ENCODE measurements at places on chromosomes 3 and 15. TPM values are rescaled to one million over a fixed set of nuclear protein-coding genes. Genes with fewer than 3 reads are reported as not detected.

- H3K36me3 ChIP-seq: no peaks in the 10 kb centered on the region
- no peak for DNase-seq
- H3K27me3 ChIP-seq: no peaks in the 10 kb centered on the region
- H3K4me3 ChIP-seq: no peak overlapping the region
- no peaks in the 10 kb centered on the region for H3K4me1 ChIP-seq
These were observed 188.7 kb upstream of the TBC1D5 start for GRCh38 chr3:17931131-17931530.

GRCh38 chr3:124601190-124601589 is 129.1 kb upstream of the UMPS start:
- no peaks in the 10 kb centered on the region for H3K36me3 ChIP-seq
- DNase-seq: no peak
- H3K27me3 ChIP-seq: no peaks in the 10 kb centered on the region
- H3K4me3 ChIP-seq: no peak overlapping the region

GRCh38 chr3:10299175-10299574 is 6.4 kb upstream of the GHRL start:
- H3K27ac ChIP-seq: no peak overlapping the region
- no peaks in the 10 kb centered on the region for H3K4me1 ChIP-seq
- H3K36me3 ChIP-seq: no peaks in the 10 kb centered on the region
- H3K4me3 ChIP-seq: no peak overlapping the region
- no peak for DNase-seq

DNA sequence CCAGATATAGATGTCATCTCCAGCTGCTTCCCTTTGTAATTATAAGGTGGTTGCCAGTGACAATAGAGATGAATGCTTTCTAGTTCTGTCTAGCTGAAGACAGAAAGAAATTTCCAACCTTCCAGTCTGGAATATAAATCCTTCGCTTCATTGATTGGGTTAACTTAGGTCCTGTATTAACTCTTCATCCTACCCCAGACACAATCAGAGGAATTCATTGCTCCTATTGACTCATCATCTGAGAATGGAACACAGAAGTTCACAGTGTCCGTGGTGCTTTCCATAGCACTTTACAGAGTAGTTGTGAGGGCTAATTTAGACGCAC is 241.4 kb downstream of the NFKBIZ start:
- no peak overlapping the region for H3K27ac ChIP-seq
- H3K4me3 ChIP-seq: no peak overlapping the region
- DNase-seq: no peak
- H3K27me3 ChIP-seq: no peaks in the 10 kb centered on the region
- no peaks in the 10 kb centered on the region for H3K36me3 ChIP-seq

- DNase-seq: no peak
- H3K36me3 ChIP-seq: no peaks in the 10 kb centered on the region
- no peak overlapping the region for H3K27ac ChIP-seq
- H3K27me3 ChIP-seq: no peaks in the 10 kb centered on the region
These were observed 1226.4 kb downstream of the NSUN3 start for GRCh38 chr3:95289295-95289694.

- no peak for DNase-seq
- H3K4me3 ChIP-seq: no peak overlapping the region
- H3K36me3 ChIP-seq: no peaks in the 10 kb centered on the region
- H3K4me1 ChIP-seq: peaks cover 6% of the 10 kb centered on the region
These were observed 1.3 kb downstream of the FSIP1 start for GRCh38 chr15:39781147-39781966.

GRCh38 chr3:183400352-183400751 is 28.1 kb downstream of the MCF2L2 start:
- no peak for DNase-seq
- no peaks in the 10 kb centered on the region for H3K27me3 ChIP-seq
- H3K4me3 ChIP-seq: no peak overlapping the region
- no peaks in the 10 kb centered on the region for H3K4me1 ChIP-seq
- H3K27ac ChIP-seq: no peak overlapping the region
- no peaks in the 10 kb centered on the region for H3K36me3 ChIP-seq

DNA sequence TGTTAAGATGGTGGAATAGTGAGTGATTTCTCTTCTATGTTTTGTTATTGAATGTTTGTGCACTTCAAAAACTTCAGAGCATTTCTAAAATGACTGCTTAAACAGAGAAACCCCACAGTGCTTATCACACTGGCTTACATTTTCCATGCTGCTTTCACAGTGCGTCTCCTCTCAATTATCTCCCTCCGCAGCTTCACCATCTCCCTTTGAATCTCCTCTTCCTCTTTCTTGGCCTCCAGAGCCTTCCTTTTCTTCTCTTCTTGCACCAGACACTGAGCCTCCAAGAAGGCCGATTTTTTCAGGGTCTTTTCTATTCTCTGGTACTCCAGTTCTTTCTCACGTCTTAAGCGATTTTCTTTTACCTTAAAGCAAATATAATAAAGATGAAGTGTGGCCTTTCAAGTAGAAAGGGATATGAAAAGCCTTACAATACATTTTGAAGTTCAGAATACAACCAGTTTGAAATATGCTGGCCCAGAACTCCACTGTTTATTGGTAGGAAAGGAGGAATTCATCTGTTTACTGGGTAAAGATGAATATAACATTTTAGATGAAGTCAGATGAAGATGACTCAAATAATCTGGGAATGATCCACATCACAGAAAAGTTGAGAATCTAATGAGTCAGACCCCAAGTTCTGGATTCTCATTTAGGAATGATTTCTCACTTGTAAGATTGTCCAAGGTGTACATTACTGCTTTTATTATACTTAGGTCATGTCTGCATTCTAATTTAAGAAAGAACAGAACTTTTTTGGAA is 21.4 kb downstream of the CCDC191 start:
- no peak for DNase-seq
- no peaks in the 10 kb centered on the region for H3K27me3 ChIP-seq
- no peaks in the 10 kb centered on the region for H3K4me1 ChIP-seq
- H3K36me3 ChIP-seq: no peaks in the 10 kb centered on the region
- no peak overlapping the region for H3K4me3 ChIP-seq

- no peak for DNase-seq
- no peaks in the 10 kb centered on the region for H3K36me3 ChIP-seq
- H3K27me3 ChIP-seq: no peaks in the 10 kb centered on the region
- peaks cover 6% of the 10 kb centered on the region for H3K4me1 ChIP-seq
- no peak overlapping the region for H3K4me3 ChIP-seq
These were observed 102.1 kb upstream of the TLE3 start for GRCh38 chr15:70199540-70200410.

GRCh38 chr3:13600950-13601691 is 52.2 kb downstream of the FBLN2 start:
- H3K4me3 ChIP-seq: no peak overlapping the region
- no peaks in the 10 kb centered on the region for H3K4me1 ChIP-seq
- no peak for DNase-seq
- no peak overlapping the region for H3K27ac ChIP-seq
- no peaks in the 10 kb centered on the region for H3K36me3 ChIP-seq
- no peaks in the 10 kb centered on the region for H3K27me3 ChIP-seq

GRCh38 chr3:46490338-46491084 is 7.3 kb upstream of the RTP3 start:
- no peak overlapping the region for H3K27ac ChIP-seq
- no peak overlapping the region for H3K4me3 ChIP-seq
- no peak for DNase-seq
- H3K4me1 ChIP-seq: no peaks in the 10 kb centered on the region
- no peaks in the 10 kb centered on the region for H3K36me3 ChIP-seq

GRCh38 chr15:52095597-52096262 is 16.8 kb downstream of the BCL2L10 start:
- no peaks in the 10 kb centered on the region for H3K27me3 ChIP-seq
- DNase-seq: no peak
- H3K27ac ChIP-seq: peak overlapping the region; percentile 87
- no peaks in the 10 kb centered on the region for H3K36me3 ChIP-seq
- H3K4me1 ChIP-seq: peaks cover 8% of the 10 kb centered on the region
- H3K4me3 ChIP-seq: no peak overlapping the region

DNA sequence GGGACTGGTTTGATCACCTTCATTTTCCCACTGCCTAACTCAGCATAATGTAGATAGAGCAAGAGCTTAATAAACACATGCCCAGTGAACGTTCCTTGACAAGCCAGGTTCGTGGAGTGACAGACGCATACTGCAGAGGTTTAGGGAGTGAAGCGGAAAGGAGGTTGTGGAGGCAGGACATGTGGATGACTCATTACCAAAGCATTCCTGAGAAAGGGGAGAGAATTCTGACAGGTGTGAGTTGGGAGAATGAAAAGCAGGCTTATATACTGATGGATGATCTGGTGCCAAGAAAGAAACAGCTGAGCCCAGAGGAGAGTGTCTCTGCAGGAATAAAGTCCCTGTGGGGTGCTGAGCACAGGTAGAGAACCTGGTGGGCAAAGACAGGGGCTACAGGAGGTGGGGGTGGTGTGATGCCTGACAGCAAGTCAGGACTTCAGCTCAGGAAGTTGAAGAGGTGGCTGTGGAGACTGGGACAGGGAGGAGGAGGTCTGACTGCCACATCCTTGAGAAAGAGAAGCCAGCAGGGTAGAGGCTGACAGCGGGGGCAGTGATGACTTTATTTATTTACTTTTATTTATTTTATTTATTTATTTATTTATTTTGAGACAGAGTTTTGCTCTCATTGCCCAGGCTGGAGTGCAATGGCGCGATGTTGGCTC is 2.4 kb upstream of the RPL29 start:
- no peak overlapping the region for H3K27ac ChIP-seq
- H3K36me3 ChIP-seq: no peaks in the 10 kb centered on the region
- DNase-seq: no peak

GRCh38 chr15:93179072-93179471 is 90.1 kb upstream of the RGMA start:
- H3K4me1 ChIP-seq: no peaks in the 10 kb centered on the region
- H3K27ac ChIP-seq: no peak overlapping the region
- H3K4me3 ChIP-seq: no peak overlapping the region
- no peaks in the 10 kb centered on the region for H3K36me3 ChIP-seq
- no peaks in the 10 kb centered on the region for H3K27me3 ChIP-seq

Gene GCSAM
- 0.16 TPM for total RNA-seq

Gene MORC1
- total RNA-seq: under 0.01 TPM

Gene KBTBD8
- total RNA-seq: 0.96 TPM

Gene ZIC1
- total RNA-seq: 6.1 TPM

Gene THRB
- 39.2 TPM for total RNA-seq
